ENCODE measurements at places on chromosomes 4 and X. TPM values are rescaled to one million over a fixed set of nuclear protein-coding genes. Genes with fewer than 3 reads are reported as not detected.

DNA sequence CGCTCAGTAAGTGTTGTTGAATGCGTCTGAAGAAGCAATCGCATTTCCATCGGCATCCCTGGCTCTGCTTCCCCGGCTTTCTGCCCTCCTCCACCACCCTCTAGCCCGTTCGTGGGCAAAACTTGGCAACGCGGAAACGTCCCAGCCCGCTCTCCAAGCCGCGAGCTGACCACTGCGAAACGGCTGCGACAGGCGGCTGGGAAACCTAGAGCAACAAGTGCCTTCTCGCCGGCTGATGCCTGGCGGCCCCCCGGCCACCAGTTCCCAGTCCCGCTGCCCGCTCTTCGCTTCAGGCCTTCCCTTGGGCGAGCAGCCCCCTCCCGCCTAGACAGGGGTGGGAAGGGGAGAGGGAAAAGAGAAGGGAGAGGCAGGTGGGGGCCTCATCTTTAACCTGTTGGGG, 837 bp downstream of the CITED1 start:
- H3K4me1 ChIP-seq = no peaks in the 10 kb centered on the region
- DNase-seq = no peak

DNA sequence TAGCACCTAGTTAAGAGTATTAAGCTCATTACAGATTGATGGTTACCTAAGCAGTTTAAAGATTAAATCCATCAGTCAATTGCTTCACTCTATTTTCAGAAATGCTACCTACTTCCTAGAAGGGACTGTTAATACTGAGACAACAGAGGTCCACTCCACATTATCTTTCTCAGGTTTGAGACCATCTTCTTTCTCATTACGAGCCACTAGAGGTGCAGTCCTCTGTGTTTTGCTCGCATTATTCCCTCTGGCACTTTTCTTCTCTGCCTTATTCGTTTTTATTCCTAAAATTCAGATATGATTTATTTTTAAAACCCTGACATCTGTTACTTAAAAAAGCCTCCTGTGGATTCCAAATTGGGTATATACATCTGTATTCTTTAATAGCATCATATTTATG, 459.1 kb downstream of the FSTL5 start:
- H3K4me3 ChIP-seq = no peak overlapping the region
- H3K4me1 ChIP-seq = no peaks in the 10 kb centered on the region
- no peak for DNase-seq
- no peak overlapping the region for H3K27ac ChIP-seq

- H3K4me3 ChIP-seq = no peak overlapping the region
- H3K27me3 ChIP-seq = no peaks in the 10 kb centered on the region
- DNase-seq = no peak
- H3K36me3 ChIP-seq = no peaks in the 10 kb centered on the region
- H3K4me1 ChIP-seq = no peaks in the 10 kb centered on the region
Observed at GRCh38 chrX:149370097-149370496, 135.0 kb downstream of the IDS start.

DNA sequence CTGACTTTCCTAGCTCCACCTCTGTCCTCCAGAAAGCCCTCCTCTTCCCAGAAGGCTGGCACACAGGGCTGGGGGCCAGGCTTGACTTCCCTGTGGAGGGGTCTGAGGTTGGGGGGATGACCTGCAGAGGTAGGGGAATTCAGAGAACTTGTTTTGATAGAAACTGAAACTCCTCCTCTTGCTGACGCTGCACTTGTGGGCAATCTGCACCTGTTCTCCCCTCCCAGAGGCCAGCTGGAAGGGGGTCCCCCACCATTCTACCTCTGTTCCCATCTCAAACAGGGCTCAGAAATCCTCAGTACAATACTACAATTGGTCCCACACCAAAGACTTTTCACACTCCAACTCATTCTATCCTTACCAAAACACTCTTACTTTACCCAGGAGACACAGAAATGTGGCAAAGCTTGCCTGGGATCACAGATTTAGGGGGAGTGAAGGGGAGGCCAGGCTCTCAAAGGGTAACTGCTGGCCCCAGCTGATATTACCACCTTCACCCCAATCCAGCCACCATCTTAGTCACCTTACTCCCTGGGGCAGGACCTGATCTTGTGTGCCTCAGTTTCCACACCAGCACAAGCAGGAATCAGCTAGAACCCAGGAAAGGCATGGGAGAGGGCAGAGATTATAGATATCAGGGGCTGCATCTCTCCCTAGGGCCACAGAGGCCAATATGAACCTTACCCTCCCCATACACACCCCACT, 18.5 kb downstream of the OTUD5 start:
- peak overlapping the region; percentile 27 for H3K27ac ChIP-seq
- no peak overlapping the region for H3K4me3 ChIP-seq
- no peaks in the 10 kb centered on the region for H3K4me1 ChIP-seq
- no peak for DNase-seq
- no peaks in the 10 kb centered on the region for H3K36me3 ChIP-seq
- no peaks in the 10 kb centered on the region for H3K27me3 ChIP-seq

- no peaks in the 10 kb centered on the region for H3K36me3 ChIP-seq
- H3K27me3 ChIP-seq = no peaks in the 10 kb centered on the region
- H3K27ac ChIP-seq = no peak overlapping the region
- no peak overlapping the region for H3K4me3 ChIP-seq
Observed at GRCh38 chrX:151873096-151873495, 39.6 kb upstream of the MAGEA4 start.

DNA sequence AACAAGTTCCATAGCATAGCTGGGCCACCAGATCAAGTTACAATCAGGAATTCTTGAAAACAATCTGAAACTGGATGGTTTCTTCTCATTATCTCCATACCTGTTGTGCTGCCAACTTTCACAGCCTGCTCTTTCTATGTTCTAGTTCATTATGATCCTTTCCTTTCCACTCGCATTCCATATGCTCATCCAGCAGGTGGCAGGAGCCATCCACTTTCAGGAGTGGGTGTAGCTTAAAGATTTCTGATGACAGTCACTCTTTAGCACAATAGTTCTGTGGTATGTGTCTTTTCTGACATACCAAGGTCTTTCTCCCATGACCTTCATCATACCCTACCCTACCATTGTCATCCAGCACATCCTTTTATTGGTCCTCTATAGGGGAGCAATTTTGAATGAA, 46.4 kb downstream of the PAGE2 start:
- peak; percentile 50 for DNase-seq
- no peak overlapping the region for H3K4me3 ChIP-seq
- no peak overlapping the region for H3K27ac ChIP-seq
- no peaks in the 10 kb centered on the region for H3K4me1 ChIP-seq

DNA sequence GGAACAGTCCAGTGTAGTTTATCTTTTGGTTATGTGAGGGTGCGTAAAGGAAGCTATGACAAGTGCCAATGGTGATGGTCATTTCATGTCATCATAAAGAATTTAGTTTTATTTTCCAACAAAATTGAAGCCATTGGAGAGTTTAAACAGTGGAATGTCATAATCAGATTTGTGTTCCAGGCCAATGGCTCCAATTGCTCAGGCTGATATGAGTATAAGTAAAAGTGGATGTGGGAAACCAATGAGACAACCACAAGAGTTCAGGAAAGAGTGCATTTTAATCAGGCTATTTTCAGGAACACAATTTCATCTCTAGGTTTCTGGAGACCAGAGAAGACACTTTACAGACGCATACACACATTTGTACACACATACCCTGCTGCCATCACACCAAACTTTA, 20.7 kb downstream of the SPANXC start:
- DNase-seq = no peak
- no peak overlapping the region for H3K27ac ChIP-seq
- no peak overlapping the region for H3K4me3 ChIP-seq
- H3K4me1 ChIP-seq = no peaks in the 10 kb centered on the region
- no peaks in the 10 kb centered on the region for H3K36me3 ChIP-seq

DNA sequence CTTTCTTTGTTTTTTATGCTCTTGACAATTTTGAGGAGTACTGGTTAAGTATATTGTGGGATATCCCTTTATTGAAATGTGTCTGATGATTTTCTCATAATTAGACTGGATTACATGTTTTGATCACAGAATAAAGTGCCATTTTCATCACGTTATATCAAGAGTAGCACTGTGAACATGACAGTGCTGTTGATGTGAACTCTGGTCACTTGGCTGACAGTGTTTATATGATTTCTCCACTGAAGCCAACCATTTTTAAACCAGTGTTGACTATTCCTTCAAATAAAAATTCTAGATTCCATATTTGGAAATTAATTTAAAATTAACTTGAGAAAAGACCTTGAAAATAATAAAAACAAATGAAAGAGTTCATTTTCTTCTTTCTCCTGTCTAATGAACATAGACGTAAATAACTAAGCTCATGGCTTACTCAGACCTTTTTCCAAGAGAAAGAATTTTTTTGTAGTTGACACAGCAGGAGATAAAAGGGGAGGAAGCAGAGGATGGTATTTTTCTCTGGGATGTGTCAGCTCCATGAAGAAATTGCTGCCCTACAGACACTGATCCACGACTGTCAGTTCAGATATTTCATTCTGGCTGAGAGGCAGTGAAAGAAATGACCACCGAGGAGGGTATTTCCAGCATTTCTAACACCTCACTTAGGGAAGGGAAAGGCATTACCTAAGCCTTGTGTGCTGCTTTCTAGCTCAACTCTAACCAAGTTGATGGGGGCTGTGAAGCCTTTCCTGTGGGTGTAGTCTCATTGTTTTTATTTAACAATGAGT, 150.9 kb upstream of the ANK2 start:
- H3K36me3 ChIP-seq = no peaks in the 10 kb centered on the region
- H3K27me3 ChIP-seq = no peaks in the 10 kb centered on the region
- no peak for DNase-seq
- H3K4me1 ChIP-seq = no peaks in the 10 kb centered on the region
- H3K4me3 ChIP-seq = no peak overlapping the region
- H3K27ac ChIP-seq = no peak overlapping the region

DNA sequence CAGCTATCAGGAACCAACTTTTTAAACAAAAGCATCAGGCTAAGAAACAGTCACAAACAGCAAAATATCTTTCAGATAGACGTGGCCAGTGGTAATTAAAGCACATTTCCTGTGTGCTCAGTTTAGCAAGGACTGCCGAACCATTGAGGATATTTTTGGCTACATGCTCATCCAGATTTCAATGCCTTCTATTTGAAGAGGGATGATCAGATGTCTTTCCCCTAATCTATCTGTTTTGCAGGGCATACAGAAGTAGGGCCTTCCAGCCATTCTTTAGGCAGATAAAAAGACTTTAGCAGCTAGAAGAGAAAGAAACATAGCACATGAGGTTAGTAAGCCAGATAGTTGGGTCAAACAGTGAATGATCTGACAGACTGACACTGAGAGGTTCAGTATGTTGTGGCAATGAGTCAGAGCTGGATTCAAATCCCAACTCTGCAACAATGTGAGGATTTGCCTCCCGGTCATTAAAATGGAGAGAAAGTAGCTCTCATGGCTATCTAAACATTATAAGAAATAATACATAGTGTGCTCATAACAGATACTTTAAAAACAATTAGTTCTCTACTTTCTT, 100.0 kb upstream of the PRKG2 start:
- no peaks in the 10 kb centered on the region for H3K27me3 ChIP-seq
- peak overlapping the region; percentile 40 for H3K27ac ChIP-seq
- H3K36me3 ChIP-seq = no peaks in the 10 kb centered on the region
- peaks cover 6% of the 10 kb centered on the region for H3K4me1 ChIP-seq

DNA sequence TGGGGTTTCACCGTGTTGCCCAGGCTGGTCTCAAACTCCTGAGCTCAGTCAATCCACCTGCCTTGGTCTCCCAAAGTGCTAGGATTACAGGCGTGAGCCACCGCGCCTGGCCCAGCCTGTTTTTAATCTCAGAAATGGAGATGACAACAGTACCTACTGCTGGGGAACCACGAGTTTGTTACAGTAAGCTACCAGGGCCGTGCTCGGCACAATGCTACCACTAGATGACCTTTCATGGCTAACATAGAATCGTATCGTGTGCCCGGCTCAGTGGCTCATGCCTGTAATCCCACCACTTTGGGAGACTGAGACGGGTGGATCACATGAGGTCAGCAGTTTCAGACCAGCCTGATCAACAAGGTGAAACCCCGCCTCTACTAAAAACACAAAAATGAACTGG, 90.8 kb upstream of the SLC34A2 start:
- no peak overlapping the region for H3K27ac ChIP-seq
- DNase-seq = no peak
- peaks cover 4% of the 10 kb centered on the region for H3K4me1 ChIP-seq

GRCh38 chrX:34218063-34218462, 85.9 kb upstream of the FAM47A start:
- H3K36me3 ChIP-seq = no peaks in the 10 kb centered on the region
- no peaks in the 10 kb centered on the region for H3K4me1 ChIP-seq
- no peak overlapping the region for H3K27ac ChIP-seq
- DNase-seq = no peak
- no peak overlapping the region for H3K4me3 ChIP-seq

- H3K27me3 ChIP-seq = no peaks in the 10 kb centered on the region
- H3K27ac ChIP-seq = no peak overlapping the region
- no peaks in the 10 kb centered on the region for H3K4me1 ChIP-seq
- DNase-seq = no peak
Observed at GRCh38 chr4:137200322-137200721, 332.0 kb downstream of the PCDH18 start.

DNA sequence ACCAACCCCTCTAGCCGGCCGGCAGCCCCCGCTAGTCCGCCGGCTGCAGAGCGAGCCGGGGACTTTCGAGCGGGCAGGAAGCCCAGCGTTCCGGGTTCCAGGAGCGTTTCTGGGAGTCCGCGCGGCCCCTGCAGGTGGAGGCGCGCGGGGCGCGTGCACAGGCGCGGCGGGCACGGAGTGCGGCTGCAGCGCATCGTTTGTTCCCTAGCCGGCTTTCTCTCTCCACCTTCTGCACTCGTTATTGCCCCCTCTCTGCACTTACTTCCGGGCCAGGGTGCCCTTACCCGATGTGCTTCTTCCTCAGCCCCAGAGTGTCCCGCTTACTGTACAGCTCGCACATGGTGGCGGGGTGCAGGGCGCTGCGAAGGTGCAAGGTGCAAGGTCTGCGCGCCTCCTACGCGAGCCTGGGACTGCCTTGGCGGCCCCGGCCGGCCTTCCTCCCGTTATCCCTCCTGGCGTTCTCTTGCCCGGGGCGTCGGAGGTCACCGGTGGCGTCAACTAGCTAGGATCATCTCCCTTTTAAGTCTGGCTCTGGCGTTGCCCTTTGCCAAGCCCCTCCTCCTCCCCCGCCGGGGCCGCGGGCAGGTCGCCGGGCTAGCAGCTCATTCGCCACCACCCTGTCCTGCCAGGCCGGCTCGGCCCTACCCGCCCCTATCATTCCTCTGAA, at the start of gene ETNPPL:
TSS of gene ETNPPL (minus strand) at position 495 of the 667 bp plus-strand sequence. CDS start at position 340, 155 bp downstream.
- H3K36me3 ChIP-seq = no peaks in the 10 kb centered on the region
- H3K4me1 ChIP-seq = no peaks in the 10 kb centered on the region
- no peak within 1 kb of the TSS for H3K27ac ChIP-seq
- peak; percentile 19 for DNase-seq

GRCh38 chr4:87025614-87026041, 90.8 kb downstream of the AFF1 start:
- no peaks in the 10 kb centered on the region for H3K36me3 ChIP-seq
- DNase-seq = peak; percentile 81
- peaks cover 21% of the 10 kb centered on the region for H3K4me1 ChIP-seq
- peak overlapping the region; percentile 42 for H3K27ac ChIP-seq

Gene FAM114A1
- total RNA-seq = 76.3 TPM

Gene TRIM75
- not detected for total RNA-seq

Gene AVPR2
- total RNA-seq = 0.24 TPM

Gene RNF113A
- 14.6 TPM for total RNA-seq

Gene ARHGAP24
- total RNA-seq = 5.2 TPM

Gene NPNT
- total RNA-seq = 30.9 TPM

Gene ANKRD17
- 51.5 TPM for total RNA-seq

Gene TACC3
- 99.7 TPM for total RNA-seq

Gene TMEM31
- not detected for total RNA-seq
